Caki2 (cell line): ENCODE measurements at places on chromosomes 1 and 21. TPM values are rescaled to one million over a fixed set of nuclear protein-coding genes. Genes with fewer than 3 reads are reported as not detected.
A peak's percentile ranks its signal among the peaks of the same experiment; 100 is the strongest.

DNA sequence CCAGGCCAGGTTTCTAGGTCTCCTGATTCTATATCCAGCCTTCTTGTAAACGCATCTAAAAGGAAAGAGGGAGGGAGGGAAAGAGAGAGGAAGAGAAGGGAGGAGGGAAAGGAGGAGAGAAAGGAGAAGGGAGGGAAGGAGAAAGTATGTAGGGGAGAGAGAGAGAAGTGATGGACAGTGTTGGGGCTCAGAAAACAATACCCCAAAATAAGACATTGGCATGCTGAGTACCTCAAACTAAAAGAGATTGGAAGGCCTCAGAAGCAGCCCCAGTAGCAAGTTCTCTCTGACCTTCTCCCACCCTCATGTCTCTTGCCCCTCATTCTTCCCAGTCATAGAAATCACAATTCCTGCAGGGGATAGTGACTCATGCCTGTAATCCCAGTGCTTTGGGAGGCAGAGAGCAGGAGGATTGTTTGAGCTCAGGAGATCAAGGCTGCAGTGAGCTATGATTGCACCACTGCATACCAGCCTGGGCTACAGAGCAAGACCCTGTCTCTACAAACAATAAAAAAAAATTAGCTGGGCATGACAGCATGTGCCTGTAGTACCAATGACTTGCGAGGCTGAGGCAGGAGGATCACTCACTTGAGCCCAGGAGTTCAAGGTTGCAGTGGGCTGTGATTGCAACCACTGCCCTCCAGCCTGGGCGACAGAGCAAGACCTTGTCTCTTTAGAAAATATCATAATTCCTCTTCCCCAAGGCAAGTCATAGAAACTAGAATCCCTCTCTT lies 51.2 kb downstream of the DNTTIP2 start:
- DNase-seq = no peak

DNA sequence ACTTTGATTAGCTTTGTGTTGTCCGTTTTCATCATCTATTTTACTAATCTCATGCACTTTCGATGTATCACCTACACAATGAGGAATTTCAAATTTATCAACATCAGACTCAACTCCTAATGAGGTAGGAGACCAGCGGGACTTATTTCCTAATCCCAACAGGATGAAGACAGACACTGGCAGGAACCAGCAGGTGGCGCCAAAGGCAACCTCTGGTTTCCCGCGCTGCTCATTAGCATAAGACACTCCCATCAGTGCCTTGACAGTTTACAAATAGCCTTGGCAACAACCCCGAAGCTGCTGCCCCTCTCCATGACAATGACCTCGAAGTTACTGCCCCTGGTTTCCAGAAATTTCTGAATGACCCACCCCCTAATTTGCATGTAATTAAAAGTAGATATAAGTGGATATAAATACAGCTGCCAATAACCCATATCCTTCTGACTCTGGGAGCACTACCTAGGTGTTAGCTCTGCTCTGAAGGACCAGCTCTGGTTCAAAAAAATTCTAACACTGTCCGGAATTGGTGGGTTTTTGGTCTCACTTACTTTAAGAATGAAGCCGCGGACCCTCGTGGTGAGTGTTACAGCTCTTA lies 974.8 kb downstream of the ADGRL2 start:
- DNase-seq = peak; percentile 15

Gene C1orf87
- not detected in 2 replicates for total RNA-seq

Gene RAB42
- not detected in 2 replicates for total RNA-seq

Gene DENND2C
- total RNA-seq = 0.26 and 0.84 TPM in 2 replicates

DNA sequence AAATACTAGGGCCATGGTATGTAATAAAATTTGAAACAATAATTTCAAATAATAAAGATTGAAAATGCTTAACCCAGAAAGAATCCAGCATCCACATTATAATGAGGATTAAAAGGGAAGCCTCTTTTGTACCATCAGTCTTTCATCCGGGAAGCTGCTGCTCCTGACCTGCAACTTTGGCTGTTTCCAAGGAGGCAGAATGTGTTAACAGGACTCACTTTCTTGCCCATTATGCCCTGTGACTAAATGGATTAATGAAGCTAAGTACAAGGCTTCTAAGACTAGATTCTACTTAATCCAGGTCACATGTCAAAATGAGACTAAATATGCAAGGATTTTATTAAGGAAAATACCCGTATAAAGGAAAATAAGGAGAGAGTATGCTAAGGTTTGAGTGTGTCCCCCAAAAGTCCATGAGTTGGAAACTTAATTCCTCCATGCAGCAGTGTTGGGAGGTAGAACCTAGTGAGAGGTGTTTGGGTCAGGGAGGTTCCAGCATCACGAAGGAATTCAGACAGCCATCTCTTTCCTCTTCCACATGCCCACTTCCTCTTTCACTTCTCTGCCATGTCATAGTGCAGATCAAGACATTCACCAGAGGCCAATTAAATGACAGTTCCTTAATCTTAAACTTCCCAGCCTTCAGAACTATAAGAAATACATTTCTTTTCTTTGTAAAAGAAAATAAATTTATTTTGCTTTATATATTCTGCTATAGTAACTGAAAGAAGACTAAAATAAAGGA lies 27.7 kb downstream of the FMO2 start:
- DNase-seq = no peak
